ENCODE measurements at places on chromosomes 3 and 15.
A peak's percentile ranks its signal among the peaks of the same experiment; 100 is the strongest.

DNA sequence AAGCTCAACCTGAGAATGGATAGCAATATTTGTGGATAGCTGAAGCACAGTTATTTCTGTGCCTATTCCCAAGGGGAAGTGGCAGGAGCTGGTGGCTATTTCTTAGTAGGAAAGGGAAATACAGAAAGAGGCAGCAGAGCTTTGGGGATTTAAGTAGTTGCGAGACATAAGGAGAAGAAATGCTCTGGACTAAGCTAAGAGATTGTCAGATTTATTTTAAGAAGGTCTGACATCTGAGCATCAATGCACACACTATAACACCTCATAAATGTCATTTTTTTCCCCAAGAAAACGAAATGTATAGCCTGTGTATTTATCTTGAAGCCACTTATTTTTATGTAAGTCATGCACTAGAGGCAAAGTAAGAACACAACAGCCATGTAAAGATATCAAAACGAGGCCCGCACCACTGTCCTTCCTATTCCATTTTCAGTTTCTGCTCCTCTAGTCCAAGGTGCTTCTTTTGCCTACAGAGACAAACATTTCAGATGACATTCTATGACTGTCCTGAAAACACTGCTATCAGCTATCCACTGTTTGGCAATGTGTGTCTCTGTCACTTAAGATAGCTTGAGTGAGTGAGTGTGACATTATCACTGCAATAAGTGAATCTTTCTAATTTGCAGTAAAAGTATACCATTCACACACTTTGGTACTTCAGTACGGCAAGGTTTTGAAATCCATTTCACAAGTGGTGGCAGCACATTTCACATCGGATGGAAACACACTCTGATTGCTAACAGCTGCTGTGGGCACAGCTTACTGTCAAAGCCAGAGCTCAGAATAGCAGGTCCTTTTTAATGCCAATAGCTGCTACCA lies 62.7 kb upstream of the ICE2 start:
- DNase-seq, result no peak

DNA sequence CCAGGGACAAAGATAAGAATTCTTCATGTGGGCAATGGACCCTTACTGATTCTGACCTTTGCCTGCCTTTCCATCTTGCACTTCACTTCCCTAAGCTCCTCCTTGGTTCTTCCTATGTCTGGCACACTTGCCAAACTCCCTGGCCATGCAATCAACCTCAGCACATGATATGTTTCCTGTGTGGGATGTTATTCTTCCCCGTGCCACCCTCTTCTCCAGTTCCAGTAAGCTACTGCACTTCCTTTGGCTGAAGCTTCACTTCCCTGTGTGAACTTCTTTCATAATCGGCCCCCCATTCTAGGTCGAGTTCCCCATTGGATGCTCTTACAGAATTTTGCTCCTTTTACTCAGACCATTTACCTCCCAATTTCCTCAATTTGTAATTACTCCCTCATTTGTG lies 10.7 kb upstream of the TASOR start:
- DNase-seq, result no peak

GRCh38 chr3:9226326-9226725 lies 23.1 kb downstream of the SRGAP3 start:
- peak; percentile 59 for DNase-seq

- peak; percentile 60 for DNase-seq
Measured at GRCh38 chr3:189148081-189148507, 23.7 kb upstream of the TPRG1 start.

DNA sequence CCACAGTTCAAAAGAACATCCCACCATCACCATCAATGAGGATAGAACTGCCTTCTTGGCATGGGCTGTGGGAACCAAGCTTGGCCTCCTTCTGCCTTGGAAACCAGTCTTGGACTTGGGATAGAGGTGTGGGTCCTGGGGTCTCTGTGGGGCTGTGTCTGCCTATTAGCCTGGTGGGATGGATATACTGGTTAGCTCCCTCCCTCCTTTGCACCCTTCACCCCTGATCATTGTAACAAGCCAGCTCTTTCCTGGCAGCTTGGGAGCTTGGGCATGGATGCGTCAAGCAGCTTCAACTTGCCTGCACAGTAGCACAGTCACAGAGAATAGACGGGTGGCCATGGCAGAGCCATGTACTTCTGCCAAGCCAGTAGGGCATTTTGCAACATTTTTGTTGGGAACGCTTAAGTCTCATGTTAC lies 65.2 kb downstream of the SMAD6 start:
- DNase-seq, result no peak

GRCh38 chr15:63462088-63462487 lies 42.3 kb upstream of the USP3 start:
- no peak for DNase-seq

- DNase-seq, result no peak
Measured at GRCh38 chr3:108293858-108294257, 2.5 kb upstream of the HHLA2 start.

- no peak for DNase-seq
Measured at GRCh38 chr3:168093790-168094189, 1.9 kb downstream of the GOLIM4 start.

DNA sequence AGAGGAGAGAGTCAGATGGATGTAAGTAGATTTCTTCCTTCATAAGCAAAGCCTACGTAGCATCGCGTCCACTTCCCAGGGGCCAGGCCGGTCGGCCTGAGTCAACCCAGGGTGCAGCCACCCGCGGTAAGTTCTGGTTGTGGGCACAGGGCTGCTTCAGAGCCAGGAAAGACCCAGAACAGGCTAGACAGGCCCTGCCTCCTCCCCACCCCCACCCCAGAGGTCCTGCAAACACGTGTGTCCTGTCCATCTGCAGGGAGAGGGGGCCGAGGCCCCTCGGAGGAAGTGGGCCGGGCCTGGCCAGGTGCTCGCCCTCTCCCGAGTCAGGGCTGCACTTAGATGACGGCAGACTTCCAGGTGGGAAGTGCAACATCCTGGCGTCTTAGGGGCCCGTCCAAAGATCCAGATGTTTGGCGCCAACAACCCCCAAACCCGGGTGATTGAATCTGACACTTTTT lies 100.8 kb upstream of the ALDH1A3 start:
- no peak for DNase-seq

- peak; percentile 35 for DNase-seq
Measured at GRCh38 chr3:4425707-4426106, 41.4 kb downstream of the SUMF1 start.

- no peak for DNase-seq
Measured at GRCh38 chr3:38468765-38469164, 15.1 kb downstream of the ACVR2B start.

- DNase-seq, result no peak
Measured at GRCh38 chr3:4613366-4613765, 120.2 kb downstream of the ITPR1 start.

GRCh38 chr3:126926684-126927400 lies 56.1 kb upstream of the PLXNA1 start:
- DNase-seq, result peak; percentile 79

DNA sequence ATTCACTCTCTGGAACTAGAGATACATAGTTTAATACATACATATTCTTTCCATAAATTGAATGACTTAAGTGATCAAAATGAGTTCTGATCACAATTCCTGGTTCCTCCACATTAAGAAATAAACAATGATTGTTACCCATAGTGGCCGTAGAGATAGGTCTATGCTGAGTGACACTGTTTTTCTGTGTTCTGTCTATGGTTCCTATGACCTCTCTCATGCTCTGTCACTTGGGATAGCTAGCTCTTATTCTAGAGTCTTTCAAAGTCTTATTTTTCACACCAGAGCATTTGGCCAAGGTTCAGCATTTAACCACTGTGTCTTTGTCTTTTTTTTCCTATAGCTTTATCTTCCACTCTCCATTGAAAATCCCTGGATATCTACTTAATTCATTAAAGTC lies 132.4 kb downstream of the GOLGA6L6 start:
- DNase-seq, result no peak

DNA sequence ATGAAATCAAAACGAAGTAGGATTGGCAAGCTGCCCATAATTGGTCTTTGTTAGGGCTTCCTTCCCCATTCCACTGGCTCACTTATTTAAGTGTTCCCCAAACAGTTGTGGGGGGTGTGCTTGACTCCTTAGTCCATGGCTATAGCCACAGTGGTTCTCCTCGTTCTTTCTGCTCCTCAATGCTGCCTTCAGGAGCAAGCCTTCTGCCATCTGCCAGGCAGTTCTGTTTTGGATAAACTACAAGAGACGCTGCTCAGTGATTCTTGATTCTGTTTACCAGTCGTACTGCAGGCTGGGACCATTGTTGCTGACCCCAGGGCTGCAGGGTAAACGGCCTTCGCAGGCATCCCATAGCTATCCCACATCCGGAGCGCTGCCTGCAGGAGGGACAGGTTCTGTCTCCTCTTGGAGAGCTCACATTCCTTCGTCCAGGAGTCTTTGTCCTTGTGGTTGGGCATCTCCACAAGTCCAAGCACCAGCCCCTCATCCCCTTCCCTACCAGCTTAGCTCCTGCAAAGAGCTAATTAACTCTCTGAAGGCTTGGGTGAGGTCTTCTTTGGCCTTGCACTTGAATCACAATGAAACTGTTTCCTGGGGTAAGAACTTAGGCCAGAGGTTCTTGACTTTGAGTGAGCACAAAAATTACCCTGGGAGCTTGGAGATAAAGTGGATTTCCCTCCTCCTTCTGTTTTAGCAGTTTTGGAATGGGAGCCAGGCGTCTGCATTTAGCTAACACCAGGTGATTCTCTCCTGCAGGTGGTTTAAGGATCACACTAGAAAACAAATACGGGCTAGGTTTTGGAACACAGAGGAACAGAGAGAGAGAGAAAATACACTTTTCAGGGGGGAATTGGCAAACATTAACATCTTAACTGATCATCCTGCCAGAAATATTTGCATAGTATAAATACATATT lies 114.9 kb downstream of the SV2B start:
- DNase-seq, result no peak

DNA sequence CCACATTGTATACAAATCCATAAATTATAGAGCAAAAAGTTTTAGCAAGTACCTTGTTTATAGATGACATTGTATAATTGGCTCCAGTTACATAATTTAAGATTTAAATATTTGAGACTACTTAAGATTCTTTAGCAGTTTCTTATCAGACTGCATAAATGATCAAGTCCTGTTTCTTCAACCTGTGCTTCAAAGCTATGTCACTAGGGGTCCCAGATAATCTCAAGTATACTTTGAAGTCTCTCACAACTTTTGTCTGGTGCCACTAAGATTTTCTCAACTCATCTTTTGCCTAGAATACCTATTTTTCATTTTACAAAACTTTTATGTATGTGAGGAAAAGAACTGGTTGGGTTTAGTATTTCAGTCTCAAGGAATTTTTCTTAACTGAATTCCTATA lies 205.5 kb downstream of the STAG1 start:
- DNase-seq, result no peak

DNA sequence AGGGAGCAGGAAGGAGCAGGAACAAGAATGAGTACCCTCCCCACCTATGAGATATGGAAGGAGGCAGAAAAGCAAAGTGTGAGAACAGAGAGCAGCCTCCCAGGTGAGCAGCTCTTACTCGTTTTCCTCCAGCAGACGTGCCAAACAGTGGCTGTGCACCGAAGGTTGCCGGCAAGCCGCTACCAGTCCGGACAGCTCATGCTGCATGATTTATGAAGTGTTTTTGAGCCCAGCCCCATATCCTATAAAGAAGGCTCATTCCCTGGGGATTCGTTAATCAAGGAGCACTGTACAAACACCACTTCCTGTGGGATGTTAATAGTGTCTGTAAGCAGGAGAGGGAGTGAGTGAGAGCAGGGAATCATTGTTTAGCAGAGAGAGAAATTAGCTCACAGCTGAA lies 118.3 kb upstream of the FOXB1 start:
- peak; percentile 96 for DNase-seq

DNA sequence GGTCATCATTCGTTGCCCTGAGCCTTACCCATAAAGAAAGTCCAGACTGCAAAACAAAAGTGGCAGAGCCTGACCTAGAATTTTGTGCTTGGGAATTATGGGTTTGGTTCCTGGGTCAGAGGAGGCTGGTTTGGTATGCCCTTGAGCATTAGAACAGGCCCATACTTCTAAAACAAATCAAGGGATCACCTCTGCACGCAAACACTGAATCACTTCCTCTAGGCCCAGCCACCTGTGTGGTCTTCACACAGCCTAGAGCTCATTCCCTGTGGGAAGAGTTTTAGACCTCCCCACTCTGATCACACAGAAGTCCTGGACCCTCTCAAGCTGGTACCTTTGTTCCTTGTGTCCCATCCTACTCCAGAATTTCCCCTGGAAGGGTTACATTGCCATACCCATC lies 59.4 kb downstream of the B3GNT5 start:
- peak; percentile 50 for DNase-seq

DNA sequence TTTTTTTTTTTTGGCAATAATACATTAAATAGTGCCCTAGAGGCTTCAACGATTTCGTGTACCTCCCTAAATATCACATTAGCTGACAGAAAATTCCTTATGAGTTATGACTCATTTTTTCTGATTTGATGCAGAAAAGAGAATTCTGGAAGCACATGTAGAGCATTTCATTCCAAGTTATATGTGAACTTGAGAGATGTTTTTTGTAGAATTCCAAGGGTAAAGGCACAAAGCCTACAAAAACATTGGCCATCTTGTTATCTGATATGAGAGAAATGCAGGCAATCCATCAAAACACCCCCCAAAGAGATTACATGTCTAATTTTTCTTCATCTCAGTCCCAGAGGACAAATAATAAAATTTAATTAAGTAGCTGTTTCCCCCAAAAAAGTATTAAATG lies 6.7 kb upstream of the PFN2 start:
- DNase-seq, result no peak

GRCh38 chr3:12400616-12401194 lies 83.6 kb upstream of the TSEN2 start:
- peak; percentile 39 for DNase-seq

DNA sequence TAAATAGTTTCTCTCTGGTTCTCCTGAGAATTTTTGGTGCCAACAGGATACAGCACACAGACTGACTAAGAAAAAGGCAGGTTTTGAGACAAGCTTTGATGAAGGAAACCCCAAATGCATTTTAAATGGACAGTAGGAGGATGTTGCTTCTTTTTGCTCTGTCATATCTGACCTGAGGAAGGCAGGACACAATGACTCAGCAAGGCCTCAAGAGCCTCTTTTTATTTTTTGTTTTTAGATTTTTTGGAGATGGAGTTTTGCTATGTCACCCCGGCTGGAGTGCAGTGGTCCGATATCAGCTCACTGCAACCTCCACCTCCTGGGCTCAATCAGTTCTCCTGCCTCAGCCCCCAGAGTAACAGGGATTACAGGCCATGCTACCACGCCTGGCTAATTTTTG lies 16.9 kb upstream of the KNG1 start:
- no peak for DNase-seq

- DNase-seq, result no peak
Measured at GRCh38 chr15:86055688-86056087, 24.0 kb upstream of the AGBL1 start.

DNA sequence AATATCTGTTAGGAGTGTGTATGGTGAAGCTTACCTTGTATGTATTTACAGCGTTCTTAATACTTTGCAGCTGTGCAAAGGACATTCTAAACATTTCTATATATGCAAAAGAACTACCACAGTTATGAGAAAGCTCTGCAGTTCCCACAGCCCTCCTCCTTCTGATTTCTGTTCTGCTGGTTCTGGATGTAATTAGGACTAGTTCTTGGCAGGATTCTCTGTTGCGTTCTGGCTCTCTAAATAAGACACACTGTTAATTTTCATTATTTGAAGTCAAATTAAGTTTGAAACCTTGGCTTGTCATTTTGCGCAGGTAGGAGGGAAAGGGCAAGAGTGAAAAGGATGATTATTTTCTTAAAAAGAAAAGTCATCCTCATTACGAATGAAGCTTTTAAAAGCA lies 76.4 kb downstream of the FNDC3B start:
- DNase-seq, result no peak

GRCh38 chr3:132405188-132405587 lies 12.1 kb upstream of the DNAJC13 start:
- DNase-seq, result no peak

- no peak for DNase-seq
Measured at GRCh38 chr15:74220475-74221248, 15.5 kb upstream of the CCDC33 start.

GRCh38 chr3:197216169-197216860 lies 82.1 kb downstream of the DLG1 start:
- DNase-seq, result no peak
